Caudate nucleus (tissue), 63 donors: ENCODE measurements at places on chromosomes 16 and 17.

- no peak for DNase-seq
Observed at GRCh38 chr16:63943566-63943965, 1178.3 kb downstream of the CDH11 start.

GRCh38 chr16:10667239-10667638 lies 27.5 kb downstream of the TEKT5 start:
- no peak for DNase-seq

DNA sequence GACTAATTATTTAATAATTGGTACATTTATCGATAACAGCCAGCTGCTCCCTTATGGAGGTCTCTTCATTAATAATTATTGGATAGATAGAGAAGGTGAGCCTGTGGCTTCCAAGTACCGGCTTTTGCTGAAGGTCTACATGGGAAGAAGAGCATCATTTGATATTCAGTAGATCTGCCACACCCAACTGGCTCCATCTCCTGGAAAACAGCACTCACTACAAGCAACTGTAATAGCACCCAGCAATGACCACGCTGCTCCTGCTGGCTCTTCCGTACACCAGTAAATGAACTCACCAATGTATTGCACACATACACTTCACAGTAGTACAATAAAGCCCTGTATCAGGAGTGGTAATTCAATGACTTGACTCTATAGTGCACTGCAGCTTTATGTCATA lies 19.5 kb downstream of the MARVELD3 start:
- DNase-seq = no peak

DNA sequence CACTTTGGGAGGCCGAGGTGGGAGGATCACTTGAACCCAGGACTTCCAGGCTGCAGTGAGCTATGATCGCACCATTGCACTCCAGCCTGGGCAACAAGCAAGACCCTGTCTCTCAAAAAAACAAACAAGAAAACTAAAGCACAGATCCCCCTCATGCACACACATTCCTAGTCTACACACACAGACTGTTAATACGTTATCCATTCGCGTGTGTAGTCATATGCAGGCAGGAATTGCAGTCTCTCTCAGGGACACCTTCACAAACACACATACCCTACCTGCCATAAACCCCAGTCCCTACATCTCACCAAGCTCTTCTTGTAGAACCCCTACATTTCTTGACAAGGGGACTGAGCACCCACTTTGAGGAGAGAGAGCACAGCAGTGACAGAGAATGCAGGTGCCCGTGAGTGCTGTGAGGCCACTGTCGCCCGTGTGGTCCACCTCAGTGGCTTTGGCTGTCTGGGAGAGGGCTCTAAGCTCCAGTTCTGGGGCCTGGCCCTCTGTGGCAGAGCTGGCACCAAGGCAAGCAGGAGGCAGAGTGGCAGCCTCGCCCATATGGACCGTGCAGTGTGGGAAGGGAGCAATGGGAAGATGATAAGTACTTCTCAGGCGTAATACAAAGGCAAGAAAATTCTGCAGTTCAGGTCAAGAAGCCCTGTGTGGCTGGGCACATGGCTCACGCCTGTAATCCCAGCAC lies 59.0 kb upstream of the RPH3AL start:
- DNase-seq = no peak

- DNase-seq = no peak
Observed at GRCh38 chr17:71232801-71233559, 887.8 kb upstream of the SOX9 start.

GRCh38 chr16:85222155-85222863 lies 110.0 kb upstream of the CIBAR2 start:
- no peak for DNase-seq

- no peak for DNase-seq
Observed at GRCh38 chr17:76586741-76587487, 1.3 kb upstream of the ST6GALNAC2 start.

DNA sequence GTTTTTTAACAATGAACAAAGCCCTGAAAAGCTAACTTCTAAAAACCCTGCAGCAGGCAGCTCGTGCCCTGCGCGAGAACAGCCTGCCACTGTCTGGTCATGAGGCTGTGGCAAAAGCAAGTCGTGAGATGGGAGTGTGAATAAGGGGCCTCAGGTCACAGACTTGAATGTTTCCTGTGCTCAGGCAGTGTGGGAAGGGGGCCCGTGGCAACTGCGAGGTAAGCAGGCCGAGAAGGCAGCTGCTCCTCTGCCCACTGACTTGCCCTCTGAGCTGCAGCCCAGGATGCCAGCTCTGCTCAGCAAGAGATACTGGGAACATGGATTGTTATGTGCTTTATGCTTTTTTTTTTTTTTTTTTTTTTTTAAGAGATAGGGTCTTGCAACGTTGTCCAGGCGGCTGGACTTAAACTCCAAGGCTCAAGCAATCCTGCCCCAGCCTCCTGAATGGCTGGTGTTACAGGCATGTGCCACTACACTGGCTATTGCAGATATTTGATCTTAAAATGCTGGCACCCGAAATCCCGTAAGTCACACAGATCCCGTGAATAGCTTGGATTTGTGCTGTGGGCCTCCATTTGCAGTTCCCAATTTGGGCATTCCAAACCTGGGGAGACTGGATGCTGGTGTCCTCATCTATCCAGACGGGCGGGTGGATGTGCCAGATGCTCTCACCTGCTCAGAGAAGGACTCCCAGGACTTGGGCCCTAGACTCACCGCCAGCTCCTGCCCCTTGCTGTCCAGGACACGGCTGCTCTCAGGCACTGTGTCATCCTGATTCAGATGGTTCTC lies 44.0 kb downstream of the UBN1 start:
- DNase-seq = no peak

DNA sequence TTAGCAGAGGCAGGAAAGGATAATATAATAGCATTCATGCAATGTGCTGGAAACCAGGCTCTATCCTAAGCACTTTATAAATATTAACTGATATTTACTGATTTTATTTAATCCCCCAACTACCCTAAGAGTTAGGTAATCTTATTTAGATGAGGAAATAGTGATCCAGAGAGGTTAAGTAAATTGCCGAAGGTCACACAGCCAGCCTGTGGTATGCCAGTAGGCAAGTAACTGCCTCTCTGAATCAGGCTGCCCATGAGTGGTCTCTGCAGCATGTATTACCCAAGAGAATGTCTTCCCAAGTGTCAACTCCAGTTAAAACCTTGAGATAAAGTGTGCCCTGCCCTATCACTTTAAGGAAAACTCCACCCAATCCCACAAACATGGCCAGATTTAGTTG lies 25.3 kb upstream of the LYRM9 start:
- no peak for DNase-seq
